Kidney glomerular epithelial cell (primary cell): ENCODE measurements at places on chromosomes 13 and 19.

GRCh38 chr13:33109271-33109697 is 93.1 kb downstream of the KL start:
- DNase-seq = no peak

DNA sequence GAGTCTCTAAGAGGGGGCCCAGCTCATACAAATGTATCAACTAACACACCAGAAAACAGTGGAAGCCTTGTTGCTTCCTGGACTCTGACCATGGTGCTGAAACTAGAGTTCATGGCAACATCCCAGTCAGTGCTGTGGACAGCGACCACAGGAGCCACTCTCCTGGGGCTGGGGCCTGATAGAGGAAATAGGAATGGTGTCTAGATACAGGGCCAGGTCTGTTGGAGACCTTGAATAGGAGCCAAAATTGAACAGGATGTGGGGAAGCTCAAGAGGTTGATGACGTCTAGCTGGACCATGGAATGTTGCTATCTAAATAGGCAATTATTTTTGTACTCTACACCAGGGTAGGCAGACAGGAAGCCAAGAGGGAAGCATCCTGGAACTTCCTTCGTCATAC is 21.7 kb downstream of the LILRB4 start:
- peak; percentile 0 for DNase-seq

DNA sequence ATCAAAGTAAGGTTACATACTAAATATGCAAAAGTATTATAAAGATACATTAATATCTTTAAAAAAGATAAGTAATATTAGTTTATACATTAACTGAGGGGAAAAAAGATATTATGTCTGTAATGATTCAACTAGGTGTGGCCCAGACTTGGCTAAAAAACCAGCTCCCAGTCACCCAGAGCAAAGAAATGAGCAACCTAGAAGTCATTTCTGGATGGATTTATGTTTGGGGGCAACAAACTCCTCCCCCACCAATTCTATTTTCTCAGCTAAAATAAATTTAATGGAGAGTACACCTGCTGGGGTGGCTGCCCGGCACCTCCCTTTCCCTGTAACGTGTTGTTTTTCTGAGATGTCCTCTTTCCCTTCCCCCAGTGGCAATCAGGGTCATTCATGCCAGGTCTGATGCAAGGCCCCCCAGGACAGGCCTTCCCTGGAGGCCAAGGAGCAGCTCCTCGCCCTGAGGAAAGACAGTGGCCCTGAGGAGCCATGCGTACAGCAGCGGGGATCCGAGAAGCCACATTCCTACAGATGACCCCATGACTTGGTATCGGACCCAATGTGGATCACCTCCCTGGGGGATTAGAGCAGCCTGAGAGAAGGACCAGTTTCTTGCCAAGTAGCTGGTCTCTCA is 78.6 kb upstream of the DOCK9 start:
- no peak for DNase-seq

DNA sequence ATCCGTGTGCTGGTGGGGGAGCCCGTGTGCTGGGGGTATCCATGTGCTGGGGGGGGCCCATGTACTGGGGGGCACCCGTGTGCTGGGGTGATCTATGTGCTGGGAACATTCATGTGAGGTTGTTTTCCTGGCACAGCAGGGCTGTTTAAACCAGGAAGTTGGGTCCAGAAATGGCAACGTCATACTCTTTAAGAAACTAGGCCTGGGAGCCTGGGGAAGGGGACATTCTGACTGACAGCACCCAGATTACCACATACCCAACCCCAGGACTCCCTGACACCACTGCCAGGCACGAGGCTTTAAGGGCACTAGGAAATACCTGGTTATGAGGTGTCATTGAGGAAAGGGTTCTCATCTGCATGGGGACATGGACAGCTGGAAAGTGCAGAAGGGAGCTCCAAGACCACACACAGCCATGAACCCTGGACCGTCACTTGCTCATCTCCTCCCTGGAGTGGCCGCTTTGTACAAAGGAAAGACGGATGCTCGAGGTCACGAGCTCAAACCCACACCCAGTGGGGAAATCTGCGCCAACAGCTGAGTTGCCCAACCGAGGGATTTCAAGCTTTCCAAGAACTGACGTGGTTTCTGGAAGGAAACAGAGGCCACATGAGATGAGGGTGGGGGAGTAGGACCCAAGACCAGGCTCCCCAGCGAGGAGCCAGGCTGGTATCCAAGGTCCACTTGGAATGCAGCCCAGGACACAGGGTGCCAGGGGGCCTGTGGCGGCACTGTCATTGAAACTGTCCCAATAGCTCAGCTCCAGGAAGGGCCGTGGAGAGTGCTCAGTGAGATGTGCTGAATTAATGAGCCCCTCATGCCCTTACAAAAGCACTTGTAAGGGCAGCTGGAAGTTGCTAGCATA is 40.9 kb downstream of the RAB20 start:
- DNase-seq = no peak

- DNase-seq = no peak
Observed at GRCh38 chr13:112003941-112004340, 63.0 kb upstream of the SOX1 start.

DNA sequence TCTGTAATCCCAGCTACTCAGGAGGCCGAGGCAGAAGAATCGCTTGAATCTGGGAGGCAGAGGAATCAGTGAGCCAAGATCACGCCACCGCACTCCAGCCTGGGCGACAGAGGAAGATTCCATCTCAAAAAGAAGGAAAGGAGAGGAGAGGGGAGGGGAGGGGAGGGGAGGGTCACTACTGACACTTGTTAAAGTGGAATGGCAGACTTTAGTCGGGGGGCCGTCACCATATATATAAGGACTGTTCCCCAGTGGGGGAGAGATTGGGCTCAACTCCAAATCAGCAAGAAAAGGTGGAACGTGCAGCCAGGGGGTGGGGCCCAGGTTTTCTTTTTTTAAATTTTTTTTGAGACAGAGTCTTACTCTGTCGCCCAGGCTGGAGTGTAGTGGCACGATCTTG is 26.2 kb downstream of the TPT1 start:
- DNase-seq = no peak

DNA sequence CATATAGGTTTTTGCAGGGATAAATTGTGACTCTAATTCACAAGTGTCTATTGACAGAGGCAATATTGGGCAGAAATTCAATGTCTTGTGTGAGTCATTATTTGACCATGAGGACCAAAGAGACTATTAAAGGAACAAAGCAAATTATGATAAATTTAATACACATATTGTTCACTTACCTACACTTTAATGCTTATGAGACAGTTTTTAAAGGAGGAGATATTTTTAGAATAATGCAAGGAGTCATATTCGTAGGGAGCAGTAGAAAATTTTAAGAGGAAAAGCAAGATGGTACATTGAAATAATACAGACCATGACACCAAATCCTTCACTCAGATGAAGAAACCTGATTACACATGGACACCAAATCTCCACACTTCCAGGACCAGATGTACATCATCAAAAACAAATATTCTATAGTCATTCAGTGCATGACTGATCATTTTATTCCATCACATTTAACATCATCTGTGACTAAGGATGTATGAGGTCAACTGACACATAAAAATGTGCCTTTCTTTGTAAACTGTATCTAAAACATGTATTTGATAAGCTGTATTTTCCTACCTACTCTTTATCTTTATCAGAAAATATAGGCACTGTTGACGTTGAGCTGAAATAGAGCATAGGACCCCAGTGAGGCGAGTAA is 4.2 kb upstream of the OR7A17 start:
- no peak for DNase-seq

- no peak for DNase-seq
Observed at GRCh38 chr13:113141601-113141970, 16.9 kb upstream of the PROZ start.

- no peak for DNase-seq
Observed at GRCh38 chr13:27288392-27288791, 17.8 kb downstream of the RASL11A start.

- no peak for DNase-seq
Observed at GRCh38 chr19:29062475-29063435, 150.2 kb downstream of the UQCRFS1 start.

- no peak for DNase-seq
Observed at GRCh38 chr19:1901940-1902404, 3.2 kb upstream of the ADAT3 start.

- DNase-seq = no peak
Observed at GRCh38 chr13:113077566-113077952, 28.0 kb upstream of the F7 start.

DNA sequence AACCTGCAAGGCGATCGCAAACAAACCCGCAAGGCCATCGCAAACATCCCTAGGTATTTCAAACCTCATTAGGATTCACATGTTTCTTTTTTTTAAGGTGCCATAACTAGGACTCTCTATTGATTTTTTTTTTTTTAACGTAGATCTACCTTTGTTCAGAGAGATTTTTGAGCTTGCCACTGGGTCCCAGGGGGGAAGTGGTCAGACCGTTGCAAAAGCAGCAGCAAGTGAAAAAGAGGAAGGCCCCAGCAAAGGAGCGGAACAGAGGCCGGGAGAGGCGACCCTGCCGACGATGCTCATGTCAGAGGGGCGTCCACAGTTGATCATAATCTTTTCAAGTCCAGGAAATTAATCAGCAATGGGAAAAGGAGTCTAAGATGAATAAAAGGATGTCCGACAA is 32.7 kb upstream of the FLT1 start:
- no peak for DNase-seq

DNA sequence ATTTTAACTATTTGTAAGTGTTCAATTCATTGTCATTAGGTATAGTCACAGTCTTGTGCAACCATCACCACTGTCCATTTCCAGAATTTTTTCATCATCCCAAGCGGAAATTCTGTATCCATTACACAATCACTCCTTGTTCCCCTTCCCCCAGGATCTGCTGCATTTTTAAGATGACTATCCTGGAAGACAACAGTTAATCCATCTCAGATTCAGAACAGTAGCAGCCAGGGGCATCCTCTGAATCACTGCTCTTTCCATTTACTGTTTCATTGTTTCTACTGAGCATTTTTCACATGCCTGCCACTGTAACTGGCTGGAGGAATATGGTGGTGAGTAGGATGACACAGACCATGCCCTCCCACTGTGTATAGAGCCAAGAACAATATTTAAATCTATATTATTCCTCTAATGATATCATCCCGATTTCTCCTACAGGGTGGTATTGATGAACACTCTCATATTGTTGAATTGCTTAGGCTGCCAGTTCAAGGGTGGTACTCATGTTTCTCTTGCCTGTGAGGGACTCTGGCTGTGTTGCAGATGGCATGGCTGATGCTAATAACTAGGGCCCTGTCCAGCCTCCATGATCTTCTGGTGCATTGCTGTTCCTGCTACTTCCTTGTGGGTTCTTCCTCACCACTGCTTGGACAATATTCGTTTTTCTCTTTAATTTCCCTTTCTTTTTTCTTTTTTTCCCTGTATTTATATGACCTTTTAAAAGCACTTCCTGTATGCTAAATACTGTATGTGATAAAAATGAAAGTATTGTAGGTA is 59.0 kb downstream of the WDFY2 start:
- DNase-seq = peak; percentile 92

GRCh38 chr19:19021115-19021514 is 12.2 kb downstream of the SUGP2 start:
- DNase-seq = peak; percentile 43

DNA sequence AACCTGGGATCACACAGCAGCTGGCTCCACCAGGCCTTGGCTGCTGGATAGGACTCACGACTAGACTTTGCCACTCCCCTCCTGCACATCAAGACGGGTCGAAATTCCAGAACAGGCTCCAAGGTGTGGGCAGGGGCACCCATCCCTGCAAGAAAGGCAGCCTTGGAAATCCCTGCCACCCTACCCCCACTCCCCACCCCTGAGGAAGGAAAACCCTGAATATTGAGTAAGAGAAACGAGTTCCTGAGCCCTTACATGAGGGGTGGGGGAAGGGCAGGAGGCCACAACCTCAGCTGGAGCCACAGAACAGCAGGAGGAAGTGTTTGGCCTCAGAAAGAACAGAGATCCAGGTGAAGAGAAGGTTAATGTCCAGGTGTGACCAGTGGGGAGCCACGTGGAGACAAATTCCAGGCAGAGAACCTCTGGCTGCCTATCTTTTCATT is 20.1 kb downstream of the DEDD2 start:
- DNase-seq = no peak

GRCh38 chr19:38512277-38512676 is 78.8 kb downstream of the RYR1 start:
- no peak for DNase-seq

- no peak for DNase-seq
Observed at GRCh38 chr19:4077800-4078684, 11.3 kb upstream of the ZBTB7A start.

DNA sequence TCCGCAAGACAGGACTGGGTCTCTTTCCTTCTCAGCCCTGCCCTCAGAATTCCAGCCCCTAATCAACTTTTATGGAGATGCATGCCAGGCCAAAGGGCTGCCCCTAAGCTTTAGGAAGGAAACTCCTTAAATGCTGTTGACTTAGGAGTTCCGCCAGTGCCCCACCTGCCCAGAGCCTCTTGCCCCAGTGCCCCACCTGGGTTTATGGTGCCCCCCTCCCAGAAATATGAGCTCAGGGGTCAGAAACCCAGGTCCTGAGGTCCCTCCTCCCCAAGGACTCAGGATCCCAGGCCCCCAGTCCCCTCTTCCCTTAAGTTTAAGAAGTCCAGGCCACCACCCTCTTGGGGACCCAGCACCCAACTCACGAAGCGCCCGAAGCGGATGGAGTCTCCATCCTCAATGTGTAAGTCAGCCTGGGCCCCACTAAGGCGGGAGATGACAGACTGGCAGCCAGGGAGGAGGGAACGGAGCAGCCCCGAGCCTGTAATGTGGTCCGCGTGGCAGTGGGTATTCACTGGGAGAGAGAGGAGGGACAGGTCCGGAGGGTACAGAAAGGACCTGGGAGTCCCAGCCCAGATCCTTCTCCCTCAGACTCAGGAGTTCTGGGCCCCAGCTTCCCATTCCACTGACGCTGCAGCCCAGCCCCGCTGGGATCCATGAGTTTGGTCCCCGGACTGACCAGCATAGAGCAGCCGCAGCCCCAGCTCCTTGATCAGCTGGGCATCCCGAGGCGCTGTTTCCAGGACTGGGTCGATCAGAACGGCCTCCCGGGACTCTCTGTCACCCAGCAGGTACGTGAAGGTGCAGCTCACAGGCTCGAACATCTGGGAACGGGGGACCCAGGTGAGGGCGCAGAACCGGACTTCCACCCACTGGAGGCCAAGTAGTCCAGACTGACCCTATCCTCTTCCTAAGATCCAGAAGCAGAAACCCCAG is 897 bp downstream of the ETHE1 start:
- no peak for DNase-seq

GRCh38 chr13:46198696-46199193 is 13.0 kb upstream of the LRRC63 start:
- DNase-seq = no peak

DNA sequence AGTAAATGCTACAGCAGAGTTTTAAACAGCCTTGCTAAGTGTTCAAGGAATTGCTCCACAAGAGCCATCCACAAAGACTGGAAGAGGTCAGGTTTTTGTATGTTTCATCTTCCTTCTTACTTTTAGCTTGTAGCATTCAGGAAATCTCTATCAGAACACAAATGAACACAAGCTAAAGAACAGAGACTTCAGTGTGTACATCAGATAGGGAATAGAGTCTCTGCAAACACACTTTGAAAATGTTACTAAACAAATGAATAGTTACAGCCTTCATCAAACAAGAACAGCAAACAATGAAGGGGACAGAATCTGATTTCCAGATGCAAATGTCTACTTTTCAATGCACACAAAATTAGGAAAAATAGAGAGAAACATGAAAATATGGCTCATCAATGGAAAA is 7.7 kb downstream of the ZNF563 start:
- DNase-seq = no peak
